HT1080 (cell line): ENCODE measurements at places on chromosomes 4 and X. TPM values are rescaled to one million over a fixed set of nuclear protein-coding genes. Genes with fewer than 3 reads are reported as not detected.

DNA sequence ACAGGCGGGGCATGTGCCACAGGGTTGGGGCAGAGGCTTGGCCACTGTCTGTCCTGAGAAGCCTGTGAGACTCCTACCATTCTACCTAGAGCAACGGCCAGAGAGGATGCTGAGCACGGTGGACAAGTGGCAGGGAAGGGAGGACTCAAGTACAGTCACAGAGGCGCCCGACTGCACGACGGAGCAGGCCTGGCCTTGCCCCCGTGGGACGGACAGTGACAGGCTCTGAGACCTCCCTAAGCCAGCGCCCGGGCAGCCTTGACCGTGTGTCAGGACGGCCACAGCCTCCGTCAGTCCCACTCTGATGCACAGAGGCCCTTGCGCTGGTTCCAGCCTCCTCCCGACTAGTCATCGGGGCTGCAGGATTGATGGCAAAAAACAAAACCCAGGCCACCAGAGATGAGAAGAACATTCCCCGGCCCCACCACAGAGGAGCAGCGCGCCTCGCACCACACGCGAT lies 36.7 kb upstream of the MXD4 start:
- no peak for DNase-seq

GRCh38 chr4:87046121-87046551 lies 111.3 kb downstream of the AFF1 start:
- DNase-seq, result no peak

- DNase-seq, result no peak
Measured at GRCh38 chr4:175758050-175759024, 53.7 kb downstream of the GPM6A start.

DNA sequence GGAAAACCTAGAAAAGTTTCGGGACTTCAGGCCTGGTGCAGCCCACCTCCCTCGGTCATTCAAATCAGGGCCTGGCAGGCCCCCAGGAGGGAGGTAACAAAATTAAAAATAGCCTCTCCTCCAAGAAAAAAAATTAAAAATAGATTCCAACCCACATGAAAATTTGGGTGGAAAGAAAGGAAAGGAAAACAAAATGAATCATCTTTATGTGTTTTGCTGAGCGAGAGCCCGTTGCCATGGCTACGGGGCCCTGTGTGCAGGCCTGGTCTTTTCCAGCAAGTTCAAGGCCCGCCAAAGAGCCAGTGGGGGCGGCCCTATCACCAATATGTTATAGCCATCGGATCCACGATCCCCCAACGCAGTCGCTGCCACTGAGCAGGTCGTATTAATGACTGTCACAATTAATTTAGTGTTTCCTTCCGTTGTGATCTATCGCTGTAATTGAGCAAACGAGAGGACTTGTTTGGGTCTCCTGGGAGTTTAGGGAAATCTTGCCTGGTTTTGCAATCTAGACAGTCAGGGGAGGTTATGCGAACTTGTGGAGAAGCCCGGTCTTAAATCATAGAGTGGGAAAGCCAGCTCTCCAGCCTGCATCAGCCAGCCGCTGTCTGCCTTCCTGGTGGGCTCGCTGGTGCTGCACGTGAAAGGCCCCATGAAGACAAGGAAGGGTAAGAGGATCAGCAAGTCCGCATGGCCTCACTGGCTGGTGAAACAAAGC lies 452.4 kb downstream of the BCOR start:
- DNase-seq, result peak; percentile 54

GRCh38 chr4:157043131-157043530 lies 32.8 kb upstream of the GLRB start:
- peak; percentile 37 for DNase-seq

GRCh38 chrX:101164766-101165590 lies 54.6 kb upstream of the DRP2 start:
- DNase-seq, result no peak

- no peak for DNase-seq
Measured at GRCh38 chr4:21960793-21961192, 12.2 kb upstream of the KCNIP4 start.

- DNase-seq, result no peak
Measured at GRCh38 chrX:17291171-17291900, 83.7 kb upstream of the NHS start.

- DNase-seq, result peak; percentile 78
Measured at GRCh38 chr4:76658231-76659102, 223.4 kb downstream of the SHROOM3 start.

GRCh38 chr4:54090804-54091623 lies 8.9 kb upstream of the GSX2 start:
- DNase-seq, result no peak

- peak; percentile 15 for DNase-seq
Measured at GRCh38 chr4:166274136-166274761, 401.2 kb downstream of the TLL1 start.

DNA sequence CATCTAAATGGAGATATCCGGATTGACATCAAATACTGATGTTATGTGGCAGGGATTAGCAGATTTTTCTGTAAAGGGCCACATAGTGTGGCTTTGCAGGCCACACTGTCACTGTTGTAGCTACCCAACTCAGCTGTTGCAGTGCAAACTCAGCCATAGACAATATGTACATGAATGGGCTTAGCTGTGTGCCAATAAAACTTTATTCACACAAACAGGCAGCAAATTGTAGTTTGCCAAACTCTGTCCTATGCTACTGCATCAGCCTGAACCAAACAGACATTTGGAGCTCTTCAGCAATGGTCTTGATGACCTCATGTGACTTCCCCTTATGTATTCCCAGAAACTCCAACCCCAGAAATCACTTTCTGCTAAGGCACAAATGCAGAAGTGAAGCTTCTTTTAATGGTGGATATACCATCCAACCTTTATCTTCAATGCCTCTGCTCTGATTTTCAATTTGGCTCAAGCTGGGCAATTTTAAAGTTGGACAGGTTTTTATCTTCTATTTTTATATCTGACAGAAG lies 18.4 kb upstream of the TRPC5OS start:
- no peak for DNase-seq

DNA sequence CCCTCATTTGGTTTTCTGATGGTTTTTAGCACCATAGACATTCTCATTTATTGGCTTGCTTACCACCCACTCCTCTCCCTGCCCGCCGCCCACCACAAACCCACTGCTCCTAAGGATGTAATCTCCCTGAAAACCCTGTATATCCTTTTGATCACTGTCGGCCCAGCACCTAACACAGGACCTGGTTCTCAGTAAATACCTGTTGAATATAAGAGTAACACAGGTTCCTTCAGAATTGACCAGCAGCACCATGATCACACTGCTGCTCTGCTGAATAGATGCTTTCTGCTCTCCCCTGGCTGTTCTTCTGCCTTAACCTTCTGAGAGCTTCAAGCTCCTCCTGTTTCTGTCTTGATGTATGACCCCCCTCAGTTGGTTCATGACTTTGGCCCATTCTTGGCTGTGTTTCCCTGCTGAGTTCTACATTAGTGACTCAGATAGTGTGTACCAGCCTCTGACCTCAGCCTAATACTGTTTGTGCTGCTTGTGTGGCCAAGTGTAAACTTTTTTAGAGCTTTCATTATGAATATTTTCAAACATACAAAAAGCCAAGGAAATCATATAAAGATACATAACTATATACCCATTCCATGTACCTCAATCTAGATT lies 265.3 kb downstream of the FRMPD4 start:
- DNase-seq, result no peak

GRCh38 chr4:56730097-56730496 lies 49.0 kb upstream of the HOPX start:
- DNase-seq, result no peak

DNA sequence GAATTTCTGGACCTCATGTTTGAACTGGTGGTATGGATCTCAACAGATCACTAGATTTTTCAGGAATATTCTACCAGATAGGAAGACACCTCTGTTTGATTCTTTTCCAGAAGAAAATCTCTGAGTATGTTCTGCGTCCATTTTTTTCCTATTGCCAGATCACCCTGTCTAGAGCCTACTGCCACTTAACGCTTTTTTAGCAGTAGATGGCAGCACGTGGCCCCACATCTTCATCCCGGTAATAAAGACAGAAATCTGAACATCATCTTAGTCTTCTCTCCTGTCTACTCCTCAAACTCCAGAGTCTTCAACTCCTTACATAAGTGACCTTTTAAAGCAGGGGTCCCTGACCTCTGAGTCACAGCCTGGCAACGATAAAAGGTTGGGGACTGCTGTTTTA lies 184.7 kb downstream of the TMA16 start:
- peak; percentile 67 for DNase-seq

DNA sequence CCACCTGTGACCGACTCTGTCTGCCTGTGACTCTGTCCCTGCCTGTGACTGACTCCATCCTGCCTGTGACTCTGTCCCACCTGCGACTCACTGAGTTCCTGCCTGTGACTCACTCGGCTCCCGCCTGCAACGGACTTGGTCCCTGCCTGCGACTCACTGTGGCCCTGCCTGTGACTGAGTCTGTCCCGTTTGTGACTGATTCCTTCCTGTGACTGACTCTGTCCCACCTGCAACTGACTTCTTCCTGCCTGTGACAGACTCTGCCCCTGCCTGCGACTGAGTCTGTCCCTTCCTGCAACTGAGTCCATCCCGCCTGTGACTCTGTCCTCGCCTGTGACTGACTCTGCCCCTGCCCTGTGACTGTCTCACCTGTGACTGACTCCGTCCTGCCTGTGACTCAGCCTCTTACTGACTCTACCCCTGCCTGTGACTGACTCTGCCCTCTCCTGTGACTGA lies 9.6 kb upstream of the UVSSA start:
- DNase-seq, result peak; percentile 67

DNA sequence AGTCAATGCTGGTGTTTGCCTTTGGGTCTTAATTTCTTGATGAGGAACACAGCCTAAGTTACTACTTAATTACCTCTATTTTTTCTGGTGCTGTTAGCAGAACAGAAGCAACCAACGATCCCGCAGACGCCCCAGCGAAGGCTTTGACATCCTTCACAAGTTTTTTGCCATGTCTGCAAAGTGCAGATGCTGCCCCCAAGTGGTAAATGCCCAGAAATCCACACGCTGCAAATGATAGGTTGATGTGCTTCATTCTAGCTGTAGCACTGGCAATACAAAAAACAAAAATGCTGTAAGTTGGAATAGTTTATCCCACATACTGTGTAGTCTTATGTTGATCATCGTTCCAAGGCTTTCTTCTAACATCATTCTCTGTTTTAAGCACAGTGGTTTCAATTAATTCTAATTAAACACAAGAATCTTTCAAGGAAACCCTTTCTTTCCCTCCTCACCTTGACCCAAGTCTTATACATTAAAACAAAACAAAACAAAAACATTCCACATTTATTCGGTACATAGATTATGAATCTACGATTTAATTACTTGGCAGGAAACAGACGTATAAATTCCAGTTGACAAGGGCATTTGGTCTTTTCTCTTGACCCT lies 1.2 kb downstream of the PNPLA4 start:
- DNase-seq, result peak; percentile 56

GRCh38 chr4:28545986-28546385 lies 1685.3 kb downstream of the STIM2 start:
- DNase-seq, result no peak

- DNase-seq, result no peak
Measured at GRCh38 chrX:52261125-52261462, 76.4 kb downstream of the MAGED4 start.

GRCh38 chr4:78200949-78201348 lies 143.8 kb downstream of the FRAS1 start:
- no peak for DNase-seq

DNA sequence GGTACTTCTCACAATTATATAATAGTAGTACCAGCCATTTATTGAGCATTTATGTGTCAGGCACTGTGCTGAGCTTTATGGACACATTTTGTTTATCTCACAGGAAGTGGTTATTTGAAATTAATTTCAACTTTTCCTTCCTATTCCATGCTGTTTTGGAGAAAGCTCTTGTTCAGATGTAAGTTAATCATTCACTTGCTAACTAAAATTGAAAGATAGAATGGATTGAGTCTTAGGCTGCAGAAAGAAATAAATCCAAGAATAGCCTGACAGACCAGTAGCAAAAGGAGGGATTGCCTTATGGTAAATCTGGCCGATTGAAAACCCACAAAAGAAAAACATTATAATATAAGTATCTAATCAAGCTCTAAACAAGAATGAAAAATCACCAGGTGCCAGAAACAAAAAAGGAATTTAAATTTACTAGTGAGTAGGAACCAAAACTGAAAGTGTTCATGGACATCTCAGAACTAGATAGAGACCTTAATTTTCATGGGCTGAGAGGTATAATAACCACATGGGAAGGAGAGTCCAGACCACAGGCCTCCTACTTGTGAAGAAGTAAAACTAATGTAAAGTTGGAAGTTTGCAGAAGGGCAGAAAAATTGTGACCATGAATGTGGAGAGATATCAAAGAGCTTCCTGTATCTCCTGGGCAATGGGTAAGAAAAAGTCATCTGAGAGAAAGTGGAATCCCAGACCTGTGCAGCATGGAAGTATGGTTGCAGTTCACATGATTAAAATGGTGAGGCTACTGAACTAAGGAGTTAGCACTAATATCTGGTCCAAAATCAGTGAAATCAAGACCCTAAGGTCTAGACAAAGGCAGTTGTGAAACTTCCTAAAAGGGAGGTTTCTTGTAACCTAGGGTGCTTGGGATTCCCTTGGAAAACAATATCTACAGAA lies 38.0 kb downstream of the RADX start:
- no peak for DNase-seq

GRCh38 chr4:106039796-106040195 lies 144.5 kb downstream of the NPNT start:
- DNase-seq, result no peak

Gene FGD1
- total RNA-seq, result 4.9 and 7.5 TPM in 2 replicates

Gene TEC
- total RNA-seq, result 1.3 and 4.1 TPM in 2 replicates

Gene SOWAHD
- total RNA-seq, result 0.05 and 0.13 TPM in 2 replicates

Gene CYLC1
- total RNA-seq, result not detected in 2 replicates

Gene CT47B1
- total RNA-seq, result not detected in 2 replicates
